LHCN-M2 (cell line): ENCODE measurements at places on chromosomes 2 and 18. TPM values are rescaled to one million over a fixed set of nuclear protein-coding genes. Genes with fewer than 3 reads are reported as not detected.

SP140 gene
- total RNA-seq, result 0.34 TPM in 1 of 2 replicates, not detected in the other

DSC2 gene
- not detected in 2 replicates for total RNA-seq

TUBA3D gene
- 2.0 TPM in 1 of 2 replicates, not detected in the other for total RNA-seq

- DNase-seq, result peak; percentile 72
These were observed 217.7 kb upstream of the SLC35G4 start for GRCh38 chr18:11391661-11392060.

- DNase-seq, result no peak
These were observed 95.7 kb downstream of the VAPA start for GRCh38 chr18:10009321-10010144.
